ENCODE measurements at places on chromosomes 1 and 21.

DNA sequence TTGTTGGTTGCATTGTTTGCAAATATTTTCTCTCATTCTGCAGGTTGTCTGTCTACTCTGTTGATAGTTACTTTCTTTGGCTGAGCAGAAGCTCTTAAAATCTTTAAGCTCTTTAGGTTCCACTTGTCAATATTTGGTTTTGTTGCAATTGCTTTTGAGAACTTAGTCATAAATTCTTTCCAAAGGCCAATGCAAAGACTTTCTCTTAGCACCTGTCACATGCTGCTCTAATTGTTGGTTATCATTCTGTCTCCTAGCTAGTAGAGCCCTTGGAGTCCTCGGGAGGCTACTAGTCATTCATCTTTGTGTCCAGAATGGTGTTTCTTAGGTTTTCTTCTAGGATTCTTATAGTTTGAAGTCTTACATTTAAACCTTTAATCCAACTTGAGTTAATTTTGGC, 312.7 kb upstream of the PROX1 start:
- DNase-seq, result no peak

DNA sequence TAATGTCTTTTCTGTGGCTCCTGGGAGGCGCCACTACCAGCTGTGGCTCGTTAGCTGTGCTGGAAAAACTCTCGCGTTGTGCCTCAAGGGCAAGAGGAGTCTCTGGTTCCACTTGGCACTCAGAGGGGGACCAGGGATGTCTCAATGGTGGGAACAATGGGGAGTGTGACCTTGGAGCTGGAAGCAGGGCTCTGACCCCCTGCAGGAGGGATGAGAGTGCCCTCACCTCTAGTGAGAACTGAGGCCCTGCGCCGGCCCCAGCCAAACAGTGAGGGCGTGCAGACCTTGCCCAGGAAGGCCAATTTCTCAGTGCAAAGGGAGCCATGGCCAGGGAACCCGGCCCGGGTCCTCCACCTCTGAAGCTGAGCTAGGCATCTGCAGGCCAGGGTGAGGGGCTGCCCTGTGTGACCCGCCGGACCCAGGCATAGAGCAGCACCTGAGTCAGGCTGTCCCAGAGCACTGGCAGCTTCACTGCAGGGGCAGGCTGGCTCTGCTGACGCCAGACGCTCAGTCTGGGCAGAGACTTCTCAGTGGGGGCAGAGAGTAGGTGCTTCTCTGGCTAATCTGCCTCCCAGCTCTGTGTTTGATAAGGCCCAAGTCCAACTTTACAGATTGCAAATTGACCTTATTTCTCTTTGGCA, 1.8 kb downstream of the RD3 start:
- DNase-seq, result no peak

DNA sequence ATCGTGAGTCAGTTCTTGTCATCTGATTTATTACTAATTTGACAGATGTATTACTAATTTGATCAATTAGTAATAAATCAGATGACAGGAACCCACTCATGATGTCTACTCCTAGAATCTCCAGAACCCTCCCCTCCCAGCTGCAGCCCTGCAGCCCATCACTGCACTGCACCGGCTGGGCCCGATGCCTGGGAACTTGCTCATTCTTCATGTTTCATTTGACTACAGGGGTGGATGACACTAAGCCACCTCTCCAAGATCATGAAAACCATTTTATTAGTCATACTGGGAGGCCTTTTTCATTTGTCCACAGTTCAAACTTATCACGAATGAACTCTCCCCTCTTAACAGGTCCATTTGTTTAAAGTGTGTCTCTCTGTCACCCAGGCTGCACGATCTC, 41.0 kb downstream of the KCNH1 start:
- DNase-seq, result no peak

DNA sequence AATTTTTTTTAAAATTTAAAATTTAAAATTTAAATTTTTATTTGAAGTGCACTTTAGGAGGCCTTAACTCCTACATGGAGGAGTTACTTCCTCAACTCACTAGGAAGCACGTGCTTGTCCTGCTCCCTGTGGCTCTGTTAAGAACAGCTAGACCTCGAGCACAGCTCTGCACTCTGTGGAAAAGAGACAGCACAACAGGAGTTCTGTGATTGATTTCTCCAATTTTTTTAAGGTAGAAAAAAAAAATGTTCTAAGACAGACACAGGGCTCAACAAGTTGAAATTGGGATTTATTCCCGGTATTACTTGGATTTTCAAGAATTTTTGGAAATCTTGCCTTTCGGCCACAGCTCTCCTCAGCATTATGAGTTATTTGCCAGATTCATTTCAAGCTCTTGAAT, 356.6 kb upstream of the LYPLAL1 start:
- no peak for DNase-seq

DNA sequence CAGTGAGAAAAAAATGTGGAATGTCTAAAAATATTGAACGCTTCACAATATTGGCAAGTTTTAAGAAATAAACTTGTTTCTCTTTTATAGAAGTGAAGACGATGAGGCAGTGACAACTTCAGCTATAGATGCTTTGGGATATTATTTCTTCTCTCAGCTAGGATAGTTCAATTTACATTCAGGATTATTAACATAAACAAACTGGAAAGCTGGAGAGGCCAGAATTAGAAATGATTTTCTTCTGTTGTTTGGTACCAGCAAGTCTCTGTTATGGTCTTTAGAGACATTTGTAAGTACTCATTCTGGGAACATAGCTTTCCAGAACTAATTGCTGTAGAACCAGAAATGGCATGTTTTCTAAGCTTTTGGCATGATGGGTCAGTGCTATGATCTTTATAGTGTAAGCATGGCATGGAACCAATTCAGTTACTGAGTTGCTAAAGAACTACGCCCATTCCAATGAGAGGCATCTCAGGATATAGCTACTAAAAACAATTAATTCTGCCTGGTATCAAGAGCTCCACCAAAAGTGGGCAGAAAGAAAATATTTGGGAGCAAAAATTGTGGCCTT, 599.5 kb upstream of the B3GALT2 start:
- no peak for DNase-seq

DNA sequence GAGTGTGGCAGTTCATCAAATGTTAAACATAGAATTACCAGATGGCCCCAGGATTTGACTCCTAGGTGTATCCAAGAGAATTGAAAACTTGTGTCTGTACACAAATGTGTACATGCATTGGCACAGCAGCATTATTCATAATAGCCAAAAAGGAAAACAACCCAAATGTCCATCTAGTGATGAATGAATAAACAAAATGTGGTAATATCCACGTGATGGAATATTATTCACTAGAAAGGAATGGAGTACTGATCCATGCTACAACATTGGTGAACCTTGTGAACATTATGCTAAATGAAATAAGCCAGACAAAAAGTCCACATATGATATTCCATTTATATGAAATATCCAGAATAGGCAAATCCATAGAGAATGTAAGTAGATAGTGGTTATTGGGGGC, 77.7 kb downstream of the RAVER2 start:
- peak; percentile 14 for DNase-seq

DNA sequence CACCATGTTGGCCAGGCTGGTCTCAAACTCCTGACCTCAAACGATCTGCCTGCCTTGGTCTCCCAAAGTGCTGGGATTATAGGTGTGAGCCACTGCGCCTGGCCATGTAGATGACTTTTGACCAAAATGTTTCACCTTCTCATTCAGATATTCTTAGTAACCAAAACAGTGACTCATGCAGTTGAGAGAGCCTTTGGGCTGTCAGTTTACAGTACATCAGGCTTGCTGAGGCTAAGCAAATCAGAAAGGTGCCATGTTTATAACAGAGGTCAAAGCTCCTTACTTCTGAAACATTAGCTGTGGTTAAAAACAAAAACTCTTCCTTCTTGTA, 21.0 kb downstream of the CNIH4 start:
- DNase-seq, result peak; percentile 10

GRCh38 chr1:117567435-117567834, 38.4 kb upstream of the TENT5C start:
- DNase-seq, result no peak

- no peak for DNase-seq
These were observed 33.8 kb downstream of the THAP3 start for GRCh38 chr1:6658359-6659060.

DNA sequence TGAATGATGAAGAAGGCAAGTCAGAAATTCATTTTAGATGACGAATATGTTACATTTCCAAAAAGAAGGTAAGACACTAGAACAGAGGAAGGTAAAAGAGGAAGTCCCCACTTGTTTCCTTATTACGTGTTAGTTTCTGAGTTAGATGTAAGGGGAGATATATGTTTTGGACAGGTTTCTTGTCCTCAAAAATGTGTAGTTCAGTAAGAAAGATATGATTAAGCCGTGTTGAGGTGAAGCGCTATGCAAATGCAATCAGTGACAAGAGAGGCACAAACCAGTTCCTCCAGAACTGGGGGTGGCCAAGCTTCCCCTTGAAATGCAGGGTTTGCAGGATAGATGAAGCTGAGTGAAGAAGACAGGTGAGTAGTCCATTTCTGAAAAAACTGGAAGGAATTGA, 293.3 kb upstream of the RUNX1 start:
- DNase-seq, result no peak

- DNase-seq, result no peak
These were observed 8.6 kb downstream of the H6PD start for GRCh38 chr1:9243066-9243739.

- DNase-seq, result peak; percentile 95
These were observed 70.3 kb downstream of the SERINC2 start for GRCh38 chr1:31483012-31483946.

DNA sequence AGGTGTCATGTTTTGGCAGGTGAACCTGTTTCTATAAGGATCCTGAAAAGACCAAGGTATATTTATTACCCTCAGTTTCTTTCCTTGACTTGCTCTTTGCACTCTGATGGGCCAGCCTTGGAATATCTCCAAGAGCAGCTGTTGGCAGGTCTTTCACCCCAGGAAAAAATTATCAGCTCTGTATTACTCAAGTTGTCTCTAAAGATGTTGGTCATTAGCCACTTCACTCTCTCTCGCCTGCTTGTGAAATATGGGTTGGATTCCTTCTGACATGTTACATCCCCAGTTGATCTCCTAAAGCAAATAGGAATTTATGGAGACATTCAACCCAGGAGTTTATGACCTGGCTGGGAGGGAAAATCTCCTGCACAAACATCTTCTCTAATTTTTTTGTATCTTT, 85.9 kb downstream of the KCNJ15 start:
- DNase-seq, result no peak

GRCh38 chr1:90809093-90809492, 92.0 kb upstream of the BARHL2 start:
- no peak for DNase-seq

- no peak for DNase-seq
These were observed 106.4 kb downstream of the SIK1 start for GRCh38 chr21:43320526-43320925.

DNA sequence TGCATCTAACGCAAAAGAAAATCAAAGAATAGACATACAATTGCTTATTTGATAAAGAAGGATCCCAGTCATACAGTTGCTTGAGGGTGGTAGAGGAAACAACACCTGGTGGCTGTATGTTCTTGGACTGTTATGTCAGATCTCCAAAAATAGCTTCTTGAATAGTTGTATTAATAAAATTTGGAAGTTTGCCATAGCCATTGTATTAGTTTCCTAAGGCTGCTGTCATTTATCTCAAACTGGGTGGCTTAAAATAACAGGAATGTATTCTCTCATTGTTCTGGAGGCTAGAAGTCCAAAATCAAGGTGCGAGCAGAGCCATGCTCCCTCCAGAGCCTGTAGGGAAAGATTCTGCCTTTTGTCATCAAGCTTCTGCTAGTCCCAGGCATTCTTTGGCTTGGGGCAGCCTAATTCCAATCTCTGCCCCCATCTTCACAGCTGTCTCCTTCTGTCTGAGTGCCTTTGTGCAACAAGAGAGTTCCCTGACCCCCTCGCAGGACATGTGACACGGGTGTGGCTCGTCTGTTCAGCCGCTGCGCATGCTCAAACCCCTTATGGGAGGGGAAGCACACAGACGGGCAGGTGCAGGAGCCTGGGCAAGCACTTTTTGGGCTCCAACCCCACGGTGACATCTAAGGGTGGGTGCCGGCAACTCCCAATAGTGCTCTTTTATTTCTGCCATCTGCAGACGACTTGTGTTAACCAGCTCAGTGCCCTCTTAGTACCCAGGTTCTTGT, 21.7 kb upstream of the GRIK1 start:
- no peak for DNase-seq

DNA sequence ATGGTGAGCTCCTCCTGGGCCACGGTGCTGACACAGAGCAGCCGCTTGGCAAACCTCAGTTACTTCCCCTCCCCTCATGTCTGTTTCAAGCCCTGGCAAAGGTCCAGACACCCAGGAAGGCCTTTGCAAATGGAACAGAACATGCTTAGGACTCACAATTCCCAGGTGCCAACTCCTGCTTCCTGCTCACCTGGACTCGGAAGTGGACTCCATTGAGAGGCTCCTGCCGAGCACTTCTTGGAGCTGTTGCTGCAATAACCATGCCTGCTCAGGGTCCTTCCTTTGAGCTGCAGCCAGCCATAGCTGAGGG, 10.7 kb downstream of the DCST2 start:
- no peak for DNase-seq

- DNase-seq, result no peak
These were observed 139.4 kb downstream of the MRPL39 start for GRCh38 chr21:25467896-25468295.

- no peak for DNase-seq
These were observed 22.0 kb downstream of the LRRC42 start for GRCh38 chr1:53968125-53968513.

DNA sequence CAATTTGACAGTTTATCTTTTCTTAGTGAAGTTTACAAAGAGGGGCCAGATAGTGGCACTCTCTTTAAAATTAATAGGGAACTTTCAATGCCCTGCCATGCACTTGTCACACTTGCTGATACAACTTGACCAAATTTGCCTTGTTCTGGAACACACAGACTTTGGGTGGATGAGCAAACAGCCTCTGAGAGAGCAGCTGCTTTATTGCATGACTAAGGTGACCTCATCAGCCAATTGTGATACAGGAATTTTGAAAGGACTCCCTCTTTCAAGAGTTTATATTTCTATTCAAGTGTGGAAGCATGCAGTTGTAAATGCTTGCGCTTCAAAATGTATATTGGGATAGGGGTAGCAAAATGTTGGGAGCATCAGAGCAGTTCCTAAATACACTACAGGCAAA, 2.1 kb upstream of the RGS1 start:
- no peak for DNase-seq

DNA sequence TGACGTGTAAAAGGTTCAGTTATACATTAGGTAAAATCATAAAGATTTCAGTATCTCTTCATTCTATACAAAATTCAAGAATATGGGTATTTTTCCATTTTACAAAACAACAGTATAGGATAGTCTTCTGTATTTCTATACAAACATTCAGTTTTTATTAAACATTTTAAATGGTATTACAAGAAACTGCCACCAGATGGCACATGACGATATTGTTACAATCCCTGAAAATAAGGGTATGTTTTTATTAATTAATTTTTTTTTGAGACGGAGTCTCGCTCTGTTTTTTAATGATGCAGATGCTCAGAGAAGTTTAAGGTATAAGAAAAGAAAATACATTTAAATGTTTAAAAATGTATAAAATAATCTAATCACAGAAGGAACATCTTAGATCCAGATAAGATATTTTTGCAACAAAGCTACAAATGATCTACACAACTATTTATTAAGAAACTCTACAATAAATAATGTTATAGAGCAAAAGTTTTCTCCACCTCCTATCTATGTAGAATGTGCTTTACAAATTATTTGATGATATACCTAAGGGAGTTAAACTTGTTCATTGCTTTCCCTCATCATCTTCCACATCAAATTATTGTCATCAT, 23.5 kb upstream of the RSBN1 start:
- DNase-seq, result no peak

- DNase-seq, result peak; percentile 46
These were observed 1.3 kb downstream of the SH2D2A start for GRCh38 chr1:156815307-156815826.

- DNase-seq, result no peak
These were observed 8.0 kb downstream of the SMIM12 start for GRCh38 chr1:34851431-34852105.

GRCh38 chr1:218200979-218201378, 84.1 kb upstream of the RRP15 start:
- no peak for DNase-seq
